ENCODE measurements at places on chromosomes 4 and X. TPM values are rescaled to one million over a fixed set of nuclear protein-coding genes. Genes with fewer than 3 reads are reported as not detected.

Gene ARHGAP6
- 2.2 TPM for polyA plus RNA-seq

Gene ITIH6
- not detected for polyA plus RNA-seq

Gene ING2
- polyA plus RNA-seq, result 13.6 TPM

Gene NUDT6
- polyA plus RNA-seq, result 5.3 TPM

Gene DUX4
- not detected for polyA plus RNA-seq

Gene RBMXL3
- not detected for polyA plus RNA-seq

Gene DDIT4L
- 1.1 TPM for polyA plus RNA-seq

Gene CENPE
- polyA plus RNA-seq, result 0.31 TPM

Gene CDKN2AIP
- 11.4 TPM for polyA plus RNA-seq

Gene DRP2
- polyA plus RNA-seq, result 0.12 TPM

Gene FRG2
- not detected for polyA plus RNA-seq

Gene TCEAL9
- 185 TPM for polyA plus RNA-seq

Gene GAGE2A
- polyA plus RNA-seq, result not detected

Gene CCNI
- 155 TPM for polyA plus RNA-seq

Gene KCTD8
- polyA plus RNA-seq, result 0.81 TPM

Gene TCEAL6
- 0.20 TPM for polyA plus RNA-seq

Gene UGT2B15
- polyA plus RNA-seq, result 41.5 TPM

Gene ODAPH
- polyA plus RNA-seq, result 0.28 TPM

Gene SSX2
- polyA plus RNA-seq, result not detected

Gene INTU
- polyA plus RNA-seq, result 0.92 TPM

Gene CT45A1
- not detected for polyA plus RNA-seq

Gene BLTP1
- polyA plus RNA-seq, result 17.4 TPM

Gene EVC2
- polyA plus RNA-seq, result 1.1 TPM
